Kidney tubule cell (primary cell): ENCODE measurements at places on chromosomes 12 and 14.
A peak's percentile ranks its signal among the peaks of the same experiment; 100 is the strongest.

DNA sequence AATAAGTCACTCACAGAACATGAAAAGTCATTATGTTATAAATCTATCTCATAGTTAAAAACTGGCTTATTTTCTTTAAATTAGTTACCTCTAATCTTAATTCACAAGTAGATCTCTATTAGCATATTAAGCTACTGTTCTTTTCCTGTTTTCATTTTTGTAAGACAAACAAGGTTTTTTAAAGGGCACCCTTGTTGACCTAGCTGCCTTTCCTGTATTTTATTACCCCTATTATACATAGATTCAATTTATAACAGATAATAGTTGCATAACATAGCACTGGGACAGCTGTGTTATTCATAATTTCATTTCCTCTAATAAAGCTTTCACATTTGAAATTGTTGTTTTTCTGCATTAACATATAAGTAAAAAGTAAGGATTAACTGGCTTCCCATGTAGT, 1500.7 kb upstream of the FLRT2 start:
- DNase-seq: no peak

- no peak for DNase-seq
Measured at GRCh38 chr12:99611599-99611998, 36.0 kb upstream of the GARIN6 start.

DNA sequence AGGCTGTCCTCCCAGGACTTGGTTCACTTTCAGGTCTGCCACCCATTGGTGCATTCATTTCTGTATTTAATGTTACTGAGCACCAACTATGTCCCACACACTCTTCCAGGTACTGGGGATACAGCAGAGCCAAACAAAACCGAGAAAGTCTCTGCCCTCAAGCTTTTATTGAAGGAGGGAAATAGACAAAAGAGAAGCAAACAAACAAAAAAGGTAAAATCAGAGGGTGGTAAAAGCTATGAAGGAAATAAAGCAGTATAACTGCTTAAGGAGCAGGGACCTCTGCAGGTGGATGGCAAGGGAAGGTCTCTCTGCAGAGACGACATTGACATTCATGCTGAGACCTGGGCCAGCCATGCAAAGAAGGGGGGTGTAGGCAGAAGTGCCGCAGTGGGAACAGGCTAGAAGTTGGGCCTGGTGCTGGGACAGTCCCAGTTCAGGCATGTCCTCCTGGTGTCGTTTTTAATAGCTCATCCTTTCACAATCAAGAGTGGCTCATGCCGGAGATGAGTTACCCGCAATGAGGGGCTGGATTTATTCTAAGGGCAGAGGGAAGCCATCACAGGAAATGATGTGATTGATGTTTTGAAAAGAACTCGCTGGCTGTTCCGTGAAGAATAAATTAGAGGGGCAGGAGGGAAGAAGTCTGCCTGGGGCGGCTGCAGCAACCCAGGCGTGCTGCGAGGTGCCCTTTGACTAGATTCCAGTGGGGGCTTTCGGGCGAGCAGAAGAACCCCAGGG, 72.8 kb downstream of the IRF2BPL start:
- peak; percentile 88 for DNase-seq

DNA sequence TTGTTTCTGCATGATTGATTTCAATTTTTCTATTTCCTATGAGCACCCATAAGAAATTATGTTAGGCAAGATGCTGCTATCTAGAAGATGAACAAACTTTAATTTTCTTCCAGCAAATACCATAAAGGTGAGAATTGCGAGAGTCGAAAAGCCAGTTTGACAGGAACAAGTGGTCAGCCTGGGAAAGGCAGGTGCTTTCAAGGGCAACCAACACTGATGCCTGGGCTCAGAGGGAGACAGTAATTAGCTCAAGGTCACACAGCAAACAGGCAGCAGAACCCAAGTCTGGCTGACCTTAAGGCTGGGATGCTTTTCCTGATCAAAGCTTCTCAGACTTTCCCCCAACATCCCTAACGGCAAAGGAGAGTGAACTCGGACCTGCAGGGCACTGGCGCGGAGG, 6.8 kb upstream of the OTUB2 start:
- no peak for DNase-seq

DNA sequence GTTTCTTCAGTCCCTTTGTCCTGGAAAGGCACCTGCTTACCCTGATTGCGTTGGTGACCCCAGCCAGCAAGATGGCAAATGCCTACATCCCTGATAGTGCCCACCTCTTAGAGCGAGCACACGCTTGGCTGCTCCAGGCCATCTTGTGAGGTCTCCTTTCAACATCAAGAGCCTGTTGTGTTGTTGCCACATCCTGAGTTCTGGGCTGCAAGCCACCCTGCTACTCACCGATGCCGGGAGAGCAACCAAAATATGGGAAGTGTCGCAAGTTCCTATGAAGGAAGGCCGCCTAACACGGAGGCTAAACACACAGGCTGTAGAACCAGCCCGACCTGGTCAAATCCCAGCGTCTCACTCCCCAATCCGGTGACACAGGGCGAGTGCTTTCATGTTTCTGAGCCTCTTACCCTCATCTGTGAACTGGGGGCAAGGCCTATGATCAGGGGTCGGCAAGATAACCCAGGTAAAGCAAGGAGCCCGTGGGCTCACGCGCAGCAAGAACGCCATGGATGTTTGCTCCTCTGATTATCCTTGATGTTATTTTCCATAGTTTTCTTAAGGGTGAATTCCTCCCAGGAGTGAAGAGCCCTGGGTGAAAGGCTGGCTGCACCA, 98.4 kb downstream of the LGMN start:
- DNase-seq: no peak

- DNase-seq: no peak
Measured at GRCh38 chr12:80704420-80704819, 3.0 kb upstream of the MYF6 start.

DNA sequence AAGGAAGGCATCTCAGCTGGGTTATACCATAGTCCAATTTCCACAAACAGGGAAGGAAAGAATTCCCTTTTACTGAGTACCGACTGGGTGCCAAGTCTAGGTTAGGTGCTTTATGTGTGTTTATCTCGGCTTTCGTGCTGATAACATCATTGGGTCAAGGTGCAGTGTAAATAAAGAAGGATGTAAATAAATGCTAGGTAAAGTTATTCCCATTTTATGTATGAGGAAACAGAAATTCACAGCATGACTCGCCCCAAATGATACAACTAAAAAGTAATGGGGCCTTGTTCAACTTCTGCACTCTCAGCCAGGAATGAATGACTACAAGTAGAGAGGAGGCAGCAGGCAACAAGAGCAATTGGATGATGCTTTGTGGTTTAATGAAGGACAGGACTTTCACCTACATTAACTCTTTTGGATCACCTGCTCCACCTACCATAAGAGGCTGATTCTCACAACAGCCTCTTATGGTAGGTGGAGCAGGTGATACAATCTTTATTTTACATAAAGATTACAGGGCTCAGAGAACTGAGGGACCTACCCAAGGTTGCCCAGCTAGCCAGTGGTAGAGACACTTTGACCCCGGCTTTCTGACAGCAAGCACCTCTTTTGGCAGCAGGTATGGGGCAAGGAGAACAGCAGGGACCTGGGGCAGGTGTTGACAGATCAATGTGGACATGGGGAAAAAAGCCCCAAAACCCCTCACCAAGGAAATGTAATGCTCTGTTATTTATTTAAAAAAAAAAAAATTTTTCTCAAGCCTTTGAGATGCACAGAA, 213.4 kb upstream of the NUDT4 start:
- DNase-seq: peak; percentile 41

DNA sequence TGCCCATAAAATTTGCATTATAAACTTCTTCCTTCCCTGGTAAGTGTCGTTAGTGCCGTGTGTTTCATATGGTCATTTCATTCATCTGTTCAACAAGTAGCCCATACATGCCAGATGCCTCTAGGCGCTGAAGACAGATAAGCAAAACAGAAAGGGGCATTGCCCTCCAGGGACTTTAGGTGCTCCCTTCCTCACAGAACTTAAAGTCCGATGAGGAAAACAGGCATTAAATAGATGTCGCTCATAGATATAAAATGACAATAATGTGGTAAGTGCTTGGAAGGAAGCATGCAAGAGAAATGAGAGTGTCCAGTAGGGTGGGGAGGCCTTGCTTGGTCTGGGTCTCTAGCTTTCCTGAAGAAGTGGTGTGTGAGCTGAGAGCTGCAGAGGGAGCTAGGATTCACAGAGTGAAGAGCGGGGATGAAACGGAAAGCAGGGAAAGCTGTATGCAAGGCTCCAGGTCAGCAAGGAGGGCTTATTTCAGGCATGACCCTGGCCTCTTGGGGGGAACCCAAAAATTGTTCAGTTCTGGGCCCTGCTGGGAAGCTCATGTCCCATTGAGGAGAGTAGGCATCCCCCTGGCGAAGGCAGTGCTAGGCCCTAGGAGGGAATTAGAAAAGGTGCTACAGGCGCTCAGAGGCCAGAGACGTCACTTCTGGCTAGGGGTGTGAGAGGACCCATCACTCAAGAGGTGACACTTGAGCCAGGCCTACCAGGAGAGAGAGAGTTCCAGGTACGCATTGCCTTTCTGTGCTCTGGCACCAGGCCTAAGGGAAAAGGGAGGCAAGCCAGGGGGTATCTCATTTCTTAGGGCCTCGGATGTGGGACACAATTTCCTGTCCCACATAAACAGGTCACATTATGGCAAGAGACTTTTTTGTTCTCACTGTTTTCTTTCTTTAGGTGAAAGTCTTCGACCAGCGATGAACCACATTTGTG, 11.9 kb downstream of the UBE3B start:
- DNase-seq: no peak

DNA sequence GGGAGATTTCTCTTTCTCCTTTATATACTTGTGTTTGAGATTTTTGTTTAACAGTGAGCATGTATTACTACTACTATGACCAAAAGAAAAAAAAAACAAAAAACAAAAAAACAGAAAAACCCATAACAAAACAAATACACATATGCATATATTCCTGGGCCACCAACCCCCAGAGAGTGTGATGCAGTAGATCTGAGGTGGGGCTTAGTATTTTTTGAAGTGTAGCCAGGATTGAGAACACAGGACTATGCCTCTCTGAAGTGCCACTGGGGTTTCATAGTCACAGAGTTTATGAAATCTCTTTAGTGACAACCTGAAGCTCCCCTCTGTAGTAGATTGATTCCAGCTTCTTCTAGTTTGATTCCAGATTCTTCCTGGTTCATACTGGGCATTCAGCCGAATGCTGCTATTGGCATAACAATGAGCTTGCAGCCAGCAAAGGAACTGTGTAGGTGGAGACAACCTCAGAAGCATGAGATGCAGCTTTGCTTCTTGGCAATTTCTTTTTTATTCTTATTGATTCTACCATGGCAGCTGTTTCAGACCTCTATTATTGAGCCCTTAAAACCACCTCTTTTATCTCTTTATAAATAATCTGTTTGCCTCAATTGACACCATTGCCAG, 15.5 kb upstream of the ANO4 start:
- no peak for DNase-seq

- no peak for DNase-seq
Measured at GRCh38 chr12:19945559-19946435, 422.5 kb upstream of the PDE3A start.

DNA sequence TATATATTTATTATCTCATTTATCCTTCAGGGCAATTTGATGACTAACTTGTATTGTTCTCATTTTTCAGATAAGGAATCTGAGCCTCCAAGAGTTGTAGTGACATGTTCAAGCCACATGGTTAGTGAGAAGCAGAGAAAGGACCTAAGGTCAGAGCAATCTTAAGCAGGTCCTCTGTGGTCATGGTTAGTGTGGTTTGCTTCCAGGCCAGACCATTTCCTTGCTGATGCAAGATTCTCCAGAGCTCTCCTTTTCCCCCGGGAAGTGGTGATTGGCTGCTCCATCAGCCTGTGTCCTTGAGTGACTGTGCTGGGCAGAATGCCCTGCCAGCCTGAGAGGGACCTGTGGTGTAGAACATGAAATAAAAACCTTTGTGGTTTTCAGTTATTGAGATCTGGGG, 141.3 kb downstream of the KTN1 start:
- DNase-seq: peak; percentile 94

DNA sequence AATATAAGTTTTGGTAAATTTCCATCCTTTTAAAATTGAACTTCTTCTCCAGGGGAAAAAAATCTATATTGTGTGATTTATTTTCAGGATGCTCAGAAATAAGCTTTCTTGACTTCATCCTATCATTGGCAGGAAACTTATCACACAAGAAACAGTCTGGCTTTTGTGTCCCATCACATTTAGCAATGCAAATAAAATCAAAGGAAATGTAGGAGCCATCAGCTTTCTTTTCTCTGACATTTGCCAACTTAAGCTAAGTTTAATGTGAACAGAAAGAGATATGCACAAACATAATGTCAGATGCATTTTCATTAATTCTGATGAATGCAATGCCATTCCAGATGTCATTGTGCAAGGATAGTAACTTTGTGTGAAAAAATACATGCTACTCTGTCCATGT, 56.6 kb downstream of the LIN7A start:
- no peak for DNase-seq

- DNase-seq: no peak
Measured at GRCh38 chr12:51020448-51021182, 5.6 kb downstream of the SLC11A2 start.

- DNase-seq: peak; percentile 18
Measured at GRCh38 chr12:51863933-51864832, 15.7 kb upstream of the FIGNL2 start.

GRCh38 chr14:95686935-95687334, 709 bp downstream of the TCL1B start:
- no peak for DNase-seq
